ENCODE measurements at places on chromosomes 11 and 22. TPM values are rescaled to one million over a fixed set of nuclear protein-coding genes. Genes with fewer than 3 reads are reported as not detected.

KDM4E gene
- total RNA-seq: not detected

TMEM151A gene
- 1.6 TPM for total RNA-seq

PRPF19 gene
- 198 TPM for total RNA-seq

OR8D1 gene
- not detected for total RNA-seq

TMEM45B gene
- total RNA-seq: 0.08 TPM

GGTLC2 gene
- total RNA-seq: not detected

SLC22A8 gene
- not detected for total RNA-seq

MAPK8IP2 gene
- total RNA-seq: 2.2 TPM

C1QTNF6 gene
- total RNA-seq: 8.6 TPM

CECR2 gene
- total RNA-seq: 0.08 TPM

DPAGT1 gene
- total RNA-seq: 33.0 TPM

TALDO1 gene
- total RNA-seq: 399 TPM

OR8B2 gene
- not detected for total RNA-seq

PRAME gene
- 108 TPM for total RNA-seq

LGALS1 gene
- total RNA-seq: 1,281 TPM

TENM4 gene
- 0.01 TPM for total RNA-seq

UBE4A gene
- total RNA-seq: 6.8 TPM

GAS2L1 gene
- total RNA-seq: 18.2 TPM

KRTAP5-2 gene
- not detected for total RNA-seq

RIMBP3C gene
- 0.27 TPM for total RNA-seq

SULT4A1 gene
- not detected for total RNA-seq

SHANK3 gene
- 4.6 TPM for total RNA-seq

CSNK2A3 gene
- 2.8 TPM for total RNA-seq

C11orf97 gene
- not detected for total RNA-seq

TSKU gene
- total RNA-seq: 192 TPM

TST gene
- 47.9 TPM for total RNA-seq

UBE2L3 gene
- 71.8 TPM for total RNA-seq

BACE1-AS gene
- total RNA-seq: 2.1 TPM

MYBPC3 gene
- 0.08 TPM for total RNA-seq

KDELR3 gene
- 19.6 TPM for total RNA-seq

FREY1 gene
- total RNA-seq: not detected

VWCE gene
- 0.50 TPM for total RNA-seq

OR2AT4 gene
- total RNA-seq: not detected

MMP10 gene
- total RNA-seq: 1.5 TPM

LINC01488 gene
- not detected for total RNA-seq

OR52H1 gene
- total RNA-seq: not detected

FGF3 gene
- not detected for total RNA-seq

CEP126 gene
- 4.6 TPM for total RNA-seq

MIOX gene
- total RNA-seq: not detected

PHETA2 gene
- not detected for total RNA-seq

MEN1 gene
- 25.5 TPM for total RNA-seq

ARHGAP42 gene
- 7.5 TPM for total RNA-seq

LRRC55 gene
- total RNA-seq: not detected

C11orf65 gene
- total RNA-seq: 0.20 TPM

TMPRSS4 gene
- 0.12 TPM for total RNA-seq

UPK3A gene
- not detected for total RNA-seq

OR52I2 gene
- not detected for total RNA-seq

TP53AIP1 gene
- not detected for total RNA-seq

MS4A15 gene
- not detected for total RNA-seq

RIC3 gene
- 2.5 TPM for total RNA-seq

PRR33 gene
- not detected for total RNA-seq
